ENCODE measurements at places on chromosomes 7 and 10.

DNA sequence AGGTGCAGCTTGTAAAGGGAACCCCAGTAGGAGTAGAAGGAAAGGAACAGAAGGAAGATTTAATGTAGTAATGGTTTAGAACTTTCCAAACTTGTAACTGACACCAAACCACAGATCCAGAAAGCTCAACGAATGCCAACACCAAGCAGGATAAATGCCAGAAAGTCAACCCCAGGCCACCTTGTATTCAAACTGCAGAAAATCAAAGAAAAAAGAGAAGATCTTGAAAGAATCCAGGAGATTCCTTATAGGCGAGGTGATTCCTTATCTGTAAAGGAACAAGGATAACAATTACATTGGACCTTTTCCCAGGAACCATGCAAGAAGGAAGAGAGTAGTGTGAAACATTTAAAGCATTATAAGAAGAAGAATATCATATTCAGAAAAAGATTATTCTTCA, 93.6 kb downstream of the NKX6-2 start:
- DNase-seq = no peak
- no peaks in the 10 kb centered on the region for H3K27me3 ChIP-seq
- H3K27ac ChIP-seq = peak overlapping the region; percentile 19
- peaks cover 31% of the 10 kb centered on the region for H3K36me3 ChIP-seq
- H3K4me3 ChIP-seq = no peak overlapping the region
- peaks cover 12% of the 10 kb centered on the region for H3K4me1 ChIP-seq

DNA sequence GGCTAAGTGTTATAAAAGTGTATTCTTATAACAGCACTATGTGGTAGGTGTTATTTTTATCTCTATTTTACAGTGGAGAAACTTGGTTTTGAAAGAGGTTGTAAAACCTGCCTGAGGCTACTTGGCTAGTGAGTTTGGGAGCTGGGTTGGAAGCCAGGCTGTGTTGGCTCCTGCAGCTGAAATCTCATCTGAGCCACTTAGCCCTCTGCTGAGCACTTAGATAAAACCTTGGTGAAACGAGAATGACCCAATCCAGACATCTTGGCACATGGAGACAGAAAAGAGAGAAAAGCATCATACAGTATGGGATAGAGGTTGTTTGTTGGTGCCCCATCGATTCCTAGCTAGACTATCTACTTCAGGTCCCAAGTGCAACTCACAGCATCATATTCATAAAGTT, 37.4 kb downstream of the BLNK start:
- peaks cover 9% of the 10 kb centered on the region for H3K27me3 ChIP-seq
- DNase-seq = no peak
- no peaks in the 10 kb centered on the region for H3K36me3 ChIP-seq
- H3K4me1 ChIP-seq = peaks cover 8% of the 10 kb centered on the region
- no peak overlapping the region for H3K27ac ChIP-seq

DNA sequence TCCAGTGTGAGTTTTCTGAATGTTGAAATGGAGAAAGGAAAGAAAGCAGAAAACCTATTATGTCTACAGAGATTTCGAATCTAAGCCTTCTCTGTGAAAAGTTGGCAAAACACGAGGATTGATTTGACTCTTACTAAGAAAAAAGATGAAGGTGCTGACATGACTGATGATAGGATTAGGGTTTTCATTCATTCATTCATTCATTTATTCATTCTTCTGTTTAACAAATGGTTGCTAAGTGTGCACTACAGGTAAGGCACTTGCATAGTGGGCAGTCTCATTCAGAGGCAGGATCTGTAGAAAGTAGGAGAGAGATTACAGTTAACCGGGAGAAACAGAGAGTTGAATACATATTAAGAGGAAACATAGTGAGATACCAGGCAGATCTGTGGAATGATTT, 137.1 kb downstream of the ZNF365 start:
- no peak for DNase-seq
- no peaks in the 10 kb centered on the region for H3K4me1 ChIP-seq
- H3K4me3 ChIP-seq = no peak overlapping the region
- peaks cover 7% of the 10 kb centered on the region for H3K27me3 ChIP-seq
- no peaks in the 10 kb centered on the region for H3K36me3 ChIP-seq

DNA sequence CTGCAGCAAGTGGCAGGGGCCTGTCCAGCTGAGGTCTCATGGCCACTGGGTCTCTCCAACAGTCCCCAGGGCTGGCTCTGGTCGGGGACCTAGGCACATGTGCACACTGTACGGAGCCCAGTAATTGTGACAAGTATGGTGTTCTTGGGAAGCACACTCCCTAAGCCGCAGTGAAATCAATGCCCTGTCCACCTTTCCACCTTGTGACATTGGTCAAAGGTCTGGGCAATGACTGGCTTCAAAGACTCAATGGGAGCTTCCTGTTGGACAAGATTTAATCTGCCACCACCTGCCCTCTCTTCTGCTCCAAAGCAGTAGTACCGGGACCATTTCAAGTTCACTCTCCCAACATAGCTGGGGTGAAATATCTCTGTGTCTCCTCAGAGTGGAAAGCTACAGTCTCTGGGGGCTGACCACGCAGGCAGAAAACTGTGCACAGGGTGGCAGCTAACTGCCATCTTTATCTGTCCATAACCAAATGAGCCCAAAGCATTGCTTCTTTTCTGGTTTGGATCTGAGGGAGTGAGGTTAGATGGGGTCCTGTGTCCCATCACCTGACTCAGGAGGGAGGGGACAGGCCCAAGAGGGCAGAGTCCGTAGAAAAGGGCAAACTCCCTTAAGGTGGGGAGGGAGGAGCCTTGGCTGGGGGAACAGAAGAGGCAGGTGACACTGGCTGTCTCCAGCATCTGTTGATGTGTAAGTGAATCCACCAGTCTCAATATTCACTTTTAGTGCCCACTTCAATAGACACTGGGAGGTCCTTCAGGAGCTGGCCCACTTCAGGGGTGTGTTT, 307.7 kb downstream of the TNS3 start:
- no peaks in the 10 kb centered on the region for H3K36me3 ChIP-seq
- H3K4me1 ChIP-seq = no peaks in the 10 kb centered on the region

GRCh38 chr10:60942134-60942787, 1.7 kb downstream of the RHOBTB1 start:
- peaks cover 9% of the 10 kb centered on the region for H3K4me1 ChIP-seq
- H3K36me3 ChIP-seq = peaks cover 2% of the 10 kb centered on the region
- H3K4me3 ChIP-seq = peak overlapping the region; percentile 74
- no peak overlapping the region for H3K27ac ChIP-seq

- no peak for DNase-seq
- no peaks in the 10 kb centered on the region for H3K36me3 ChIP-seq
- H3K27ac ChIP-seq = no peak overlapping the region
- H3K27me3 ChIP-seq = no peaks in the 10 kb centered on the region
- H3K4me1 ChIP-seq = no peaks in the 10 kb centered on the region
Measured at GRCh38 chr10:52871191-52871843, 98.7 kb upstream of the MBL2 start.

DNA sequence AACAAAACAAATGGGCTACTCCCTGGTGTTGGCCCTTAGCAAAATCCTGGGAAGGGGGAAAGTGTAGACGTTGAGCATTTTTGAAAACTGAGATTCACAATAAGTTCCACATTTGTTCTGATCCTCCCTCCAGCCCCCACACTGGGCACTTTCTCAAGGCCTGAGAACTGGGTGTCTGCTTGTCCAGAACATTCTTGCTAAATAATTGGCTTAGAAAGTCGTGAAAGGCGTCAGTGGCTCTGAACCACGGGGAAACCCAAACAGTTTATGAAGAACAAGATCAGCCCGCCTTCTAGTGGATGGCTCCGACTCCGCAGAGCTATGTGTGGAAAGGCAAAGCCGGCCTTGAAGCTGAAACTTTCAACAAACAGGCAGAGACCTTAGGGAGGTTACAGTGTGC, 370.1 kb downstream of the PRPF18 start:
- H3K27ac ChIP-seq = no peak overlapping the region
- H3K27me3 ChIP-seq = peaks cover 27% of the 10 kb centered on the region

- peaks cover 6% of the 10 kb centered on the region for H3K27me3 ChIP-seq
- H3K4me3 ChIP-seq = no peak overlapping the region
- no peaks in the 10 kb centered on the region for H3K36me3 ChIP-seq
- no peak overlapping the region for H3K27ac ChIP-seq
- no peak for DNase-seq
- no peaks in the 10 kb centered on the region for H3K4me1 ChIP-seq
Measured at GRCh38 chr7:77980087-77980713, 181.6 kb downstream of the PHTF2 start.

GRCh38 chr7:27808626-27809025, 68.7 kb downstream of the TAX1BP1 start:
- H3K4me1 ChIP-seq = peaks cover 8% of the 10 kb centered on the region
- no peak overlapping the region for H3K4me3 ChIP-seq
- peaks cover 13% of the 10 kb centered on the region for H3K36me3 ChIP-seq
- no peak overlapping the region for H3K27ac ChIP-seq
- H3K27me3 ChIP-seq = no peaks in the 10 kb centered on the region
- no peak for DNase-seq

GRCh38 chr7:101315336-101315735, 6.3 kb downstream of the IFT22 start:
- no peak overlapping the region for H3K4me3 ChIP-seq
- peaks cover 4% of the 10 kb centered on the region for H3K27me3 ChIP-seq
- DNase-seq = no peak
- H3K4me1 ChIP-seq = no peaks in the 10 kb centered on the region
- peaks cover 3% of the 10 kb centered on the region for H3K36me3 ChIP-seq

- H3K4me1 ChIP-seq = no peaks in the 10 kb centered on the region
- H3K36me3 ChIP-seq = no peaks in the 10 kb centered on the region
- no peak overlapping the region for H3K27ac ChIP-seq
- H3K27me3 ChIP-seq = no peaks in the 10 kb centered on the region
- H3K4me3 ChIP-seq = no peak overlapping the region
Measured at GRCh38 chr7:122802301-122802751, 83.9 kb downstream of the CADPS2 start.

GRCh38 chr7:47496056-47496665, 85.8 kb downstream of the TNS3 start:
- H3K4me1 ChIP-seq = peaks cover 6% of the 10 kb centered on the region
- H3K27ac ChIP-seq = no peak overlapping the region
- DNase-seq = no peak
- peaks cover 9% of the 10 kb centered on the region for H3K27me3 ChIP-seq
- H3K36me3 ChIP-seq = no peaks in the 10 kb centered on the region

DNA sequence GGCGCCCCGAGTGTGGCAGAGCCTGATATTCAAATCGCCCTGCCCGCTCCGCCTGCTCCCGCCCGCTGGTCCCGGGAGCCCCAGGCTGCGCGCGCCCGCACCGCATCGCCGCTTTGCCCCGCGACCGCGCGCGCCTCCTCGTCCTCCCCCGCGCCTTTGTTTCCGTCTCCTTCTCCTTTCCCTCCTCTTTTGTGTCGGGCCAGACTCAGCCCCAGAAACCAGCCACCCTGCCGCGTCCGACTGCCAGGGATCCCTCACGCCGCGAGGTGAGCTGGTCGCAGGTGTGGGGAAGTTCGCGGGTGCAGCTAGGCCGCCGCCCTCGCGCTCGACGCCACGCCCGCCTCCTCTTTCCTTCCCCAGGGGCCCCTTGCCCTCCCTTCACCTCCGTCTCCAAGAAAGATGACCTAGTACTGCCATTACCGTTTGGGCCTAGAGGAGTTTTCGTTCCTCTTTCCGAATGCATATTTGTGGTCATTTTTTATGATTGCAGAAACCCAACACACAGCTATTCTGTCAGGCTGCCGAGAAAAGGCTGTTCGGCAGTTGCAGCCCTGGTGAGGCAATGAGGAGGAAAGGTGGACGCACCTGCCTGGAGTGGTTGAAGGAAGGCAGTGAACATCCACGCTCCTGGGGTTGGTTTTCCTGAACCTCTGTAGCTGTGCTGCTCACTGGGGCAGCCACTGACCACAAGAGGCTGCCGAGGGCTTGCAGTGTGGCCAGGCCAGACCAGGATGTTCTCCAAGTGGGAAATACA, 107.3 kb downstream of the SNX10 start:
- no peaks in the 10 kb centered on the region for H3K36me3 ChIP-seq
- H3K27ac ChIP-seq = no peak overlapping the region
- peaks cover 12% of the 10 kb centered on the region for H3K4me1 ChIP-seq
- peak; percentile 0 for DNase-seq
- H3K27me3 ChIP-seq = peaks cover 31% of the 10 kb centered on the region
- peak overlapping the region; percentile 86 for H3K4me3 ChIP-seq

DNA sequence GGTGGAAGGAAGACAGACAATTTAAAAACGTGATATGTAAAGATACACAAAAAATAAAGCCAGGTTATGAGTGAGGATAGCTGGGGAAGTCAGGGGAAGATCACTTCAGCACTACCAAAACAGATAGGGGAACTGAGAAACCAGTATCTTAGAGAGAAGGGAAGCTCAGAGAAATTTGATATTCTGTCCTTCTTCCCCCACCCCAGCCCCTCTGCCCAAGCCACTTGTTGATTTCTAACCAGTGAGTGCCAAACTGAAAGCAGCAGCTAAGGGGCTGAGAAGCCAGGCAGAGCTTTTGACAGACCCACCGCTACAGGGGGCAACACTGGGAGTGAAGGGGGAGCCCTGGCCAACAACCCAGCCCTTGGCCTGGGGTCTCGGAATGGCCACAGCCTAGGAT, 9.1 kb upstream of the SLC29A3 start:
- H3K4me3 ChIP-seq = no peak overlapping the region
- peaks cover 6% of the 10 kb centered on the region for H3K4me1 ChIP-seq
- no peak overlapping the region for H3K27ac ChIP-seq

DNA sequence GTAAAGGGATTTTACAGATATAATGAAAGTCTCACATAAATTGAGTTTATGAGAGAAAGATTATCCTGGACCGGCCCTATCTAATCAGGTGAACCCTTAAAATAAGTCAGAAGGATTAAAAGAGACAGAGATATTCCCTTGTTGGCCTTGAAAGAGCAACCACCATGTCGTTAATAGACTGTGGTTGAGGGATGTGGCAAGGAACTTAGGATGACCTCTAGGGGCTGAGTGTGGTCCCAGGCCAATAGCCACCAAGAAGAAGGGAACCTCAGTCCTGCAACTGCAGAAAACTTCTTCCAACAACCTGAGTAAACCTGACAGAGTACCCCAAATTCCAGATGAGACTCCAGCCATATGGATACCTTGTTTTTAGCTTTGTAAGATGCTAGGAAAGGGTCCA, 121.5 kb downstream of the POLR1F start:
- no peaks in the 10 kb centered on the region for H3K27me3 ChIP-seq
- H3K36me3 ChIP-seq = no peaks in the 10 kb centered on the region
- H3K4me1 ChIP-seq = no peaks in the 10 kb centered on the region
- no peak for DNase-seq
- H3K27ac ChIP-seq = no peak overlapping the region

GRCh38 chr10:88428442-88428841, 154.7 kb downstream of the RNLS start:
- H3K27ac ChIP-seq = no peak overlapping the region
- H3K27me3 ChIP-seq = no peaks in the 10 kb centered on the region
- H3K36me3 ChIP-seq = peaks cover 4% of the 10 kb centered on the region
- H3K4me1 ChIP-seq = peaks cover 6% of the 10 kb centered on the region
- no peak for DNase-seq

- DNase-seq = no peak
- peak overlapping the region; percentile 100 for H3K27ac ChIP-seq
- peaks cover 41% of the 10 kb centered on the region for H3K36me3 ChIP-seq
- H3K4me3 ChIP-seq = peak overlapping the region; percentile 96
Measured at GRCh38 chr10:133306941-133307379, 1.7 kb downstream of the TUBGCP2 start.

- H3K4me1 ChIP-seq = no peaks in the 10 kb centered on the region
- no peak for DNase-seq
Measured at GRCh38 chr7:32259931-32260596, 189.9 kb upstream of the PDE1C start.

- no peaks in the 10 kb centered on the region for H3K27me3 ChIP-seq
- peaks cover 88% of the 10 kb centered on the region for H3K4me1 ChIP-seq
- peaks cover 9% of the 10 kb centered on the region for H3K36me3 ChIP-seq
- H3K4me3 ChIP-seq = peak overlapping the region; percentile 81
Measured at GRCh38 chr7:36777062-36777461, 52.8 kb upstream of the AOAH start.

Measured in naive thymus-derived CD8-positive, alpha-beta T cell (primary cell).